ENCODE measurements at places on chromosomes 12 and 14. TPM values are rescaled to one million over a fixed set of nuclear protein-coding genes. Genes with fewer than 3 reads are reported as not detected.
A peak's percentile ranks its signal among the peaks of the same experiment; 100 is the strongest.

- H3K27me3 ChIP-seq = no peaks in the 10 kb centered on the region
- H3K4me3 ChIP-seq = no peak overlapping the region
- H3K36me3 ChIP-seq = no peaks in the 10 kb centered on the region
- no peaks in the 10 kb centered on the region for H3K4me1 ChIP-seq
- H3K27ac ChIP-seq = no peak overlapping the region
Measured at GRCh38 chr14:39912192-39913100, 480.2 kb upstream of the FBXO33 start.

- peaks cover 31% of the 10 kb centered on the region for H3K27me3 ChIP-seq
- no peak for DNase-seq
- no peaks in the 10 kb centered on the region for H3K36me3 ChIP-seq
- H3K4me1 ChIP-seq = peaks cover 6% of the 10 kb centered on the region
- H3K27ac ChIP-seq = no peak overlapping the region
Measured at GRCh38 chr12:64392221-64392620, 1.7 kb upstream of the C12orf56 start.

SLC17A8 gene
- not detected for total RNA-seq

- peaks cover 34% of the 10 kb centered on the region for H3K27me3 ChIP-seq
- no peak overlapping the region for H3K27ac ChIP-seq
- peaks cover 10% of the 10 kb centered on the region for H3K4me1 ChIP-seq
- DNase-seq = no peak
Measured at GRCh38 chr12:4856596-4856995, 53.1 kb upstream of the KCNA1 start.

GRCh38 chr12:180445-180844 is 33.5 kb downstream of the SLC6A12 start:
- peaks cover 3% of the 10 kb centered on the region for H3K27me3 ChIP-seq
- H3K27ac ChIP-seq = no peak overlapping the region
- H3K36me3 ChIP-seq = no peaks in the 10 kb centered on the region
- H3K4me1 ChIP-seq = peaks cover 10% of the 10 kb centered on the region
- no peak for DNase-seq
- H3K4me3 ChIP-seq = no peak overlapping the region

DNA sequence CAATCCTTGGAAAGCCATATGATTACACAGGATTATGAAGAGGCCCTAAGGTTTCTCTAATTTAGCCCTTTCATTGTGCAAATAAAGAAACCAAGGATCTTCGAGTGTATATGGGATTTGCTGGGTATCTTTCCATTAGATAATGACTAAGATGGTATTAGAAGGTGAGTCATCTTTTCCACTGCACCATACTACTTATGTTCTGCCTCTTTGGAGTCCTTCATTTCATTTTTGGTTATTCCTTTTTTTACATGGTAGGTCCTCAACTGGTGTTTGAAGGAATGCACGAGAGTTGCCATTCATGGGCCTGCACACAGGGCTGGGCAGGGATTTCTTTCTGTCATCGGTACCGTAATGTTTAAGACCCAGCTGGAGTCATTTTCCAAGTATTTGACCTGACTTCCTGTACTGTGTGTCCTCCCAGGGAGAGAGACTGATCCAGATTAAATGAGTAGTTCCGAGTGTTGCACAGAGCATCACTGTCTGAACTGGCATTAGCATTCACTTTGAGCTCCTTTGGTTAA is 85.7 kb downstream of the BORCS5 start:
- H3K4me3 ChIP-seq = no peak overlapping the region
- H3K4me1 ChIP-seq = peaks cover 58% of the 10 kb centered on the region
- no peaks in the 10 kb centered on the region for H3K36me3 ChIP-seq
- DNase-seq = no peak
- H3K27ac ChIP-seq = peak overlapping the region; percentile 76

WBP11 gene
- 49.2 TPM for total RNA-seq

DNA sequence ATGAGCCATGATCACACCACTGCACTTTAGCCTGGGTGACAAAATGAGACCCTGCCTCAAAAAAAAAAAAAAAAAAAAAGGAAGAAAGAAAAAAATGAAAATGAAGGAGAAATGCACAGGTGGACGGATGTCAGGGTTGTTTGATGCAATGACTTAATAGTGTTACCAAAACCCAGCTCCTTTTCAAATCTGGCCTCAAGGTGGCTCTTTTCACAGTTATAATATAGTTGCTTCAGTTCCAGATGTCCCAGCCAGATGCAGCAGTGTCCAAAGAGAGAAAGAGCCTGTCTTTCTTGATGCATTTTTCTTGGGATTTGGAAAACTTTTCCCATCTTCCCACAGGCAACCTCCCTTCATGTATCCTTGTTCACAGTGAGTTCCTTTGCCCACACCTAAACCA is 36.5 kb downstream of the KCNMB4 start:
- no peaks in the 10 kb centered on the region for H3K4me1 ChIP-seq
- H3K27ac ChIP-seq = no peak overlapping the region
- no peak for DNase-seq
- no peaks in the 10 kb centered on the region for H3K36me3 ChIP-seq

- no peak overlapping the region for H3K4me3 ChIP-seq
- no peak overlapping the region for H3K27ac ChIP-seq
- no peaks in the 10 kb centered on the region for H3K27me3 ChIP-seq
- no peaks in the 10 kb centered on the region for H3K4me1 ChIP-seq
Measured at GRCh38 chr12:71223139-71223538, 65.3 kb upstream of the TSPAN8 start.

DNA sequence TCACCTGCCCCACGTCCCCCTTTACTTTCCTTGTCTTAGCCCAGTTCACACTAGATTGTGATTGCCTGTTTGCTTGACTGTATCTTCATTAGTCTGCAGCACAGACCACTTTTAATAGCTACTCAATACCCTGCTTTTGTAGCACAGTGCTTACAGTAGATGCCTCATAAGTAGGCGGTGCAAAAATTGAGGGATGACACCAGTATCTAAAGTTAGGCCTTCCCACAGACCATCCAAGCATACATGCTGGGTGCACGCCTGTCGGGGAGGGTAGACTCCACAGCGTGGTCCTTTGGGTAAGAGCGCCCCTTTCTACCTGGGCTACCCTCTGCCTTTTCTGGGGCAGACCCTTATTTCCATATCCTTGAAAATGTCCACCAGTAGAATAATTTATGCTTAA is 140.8 kb downstream of the GCH1 start:
- no peak for DNase-seq
- H3K27ac ChIP-seq = no peak overlapping the region
- no peak overlapping the region for H3K4me3 ChIP-seq
- peaks cover 13% of the 10 kb centered on the region for H3K36me3 ChIP-seq

- no peak overlapping the region for H3K27ac ChIP-seq
- DNase-seq = no peak
- no peaks in the 10 kb centered on the region for H3K36me3 ChIP-seq
- no peaks in the 10 kb centered on the region for H3K4me1 ChIP-seq
- no peaks in the 10 kb centered on the region for H3K27me3 ChIP-seq
Measured at GRCh38 chr12:65871865-65872645, 47.8 kb downstream of the HMGA2 start.

GRCh38 chr12:131372171-131372475 is 338.8 kb upstream of the SFSWAP start:
- no peak overlapping the region for H3K4me3 ChIP-seq
- no peaks in the 10 kb centered on the region for H3K36me3 ChIP-seq
- H3K27me3 ChIP-seq = no peaks in the 10 kb centered on the region
- no peak for DNase-seq
- H3K4me1 ChIP-seq = no peaks in the 10 kb centered on the region

DNA sequence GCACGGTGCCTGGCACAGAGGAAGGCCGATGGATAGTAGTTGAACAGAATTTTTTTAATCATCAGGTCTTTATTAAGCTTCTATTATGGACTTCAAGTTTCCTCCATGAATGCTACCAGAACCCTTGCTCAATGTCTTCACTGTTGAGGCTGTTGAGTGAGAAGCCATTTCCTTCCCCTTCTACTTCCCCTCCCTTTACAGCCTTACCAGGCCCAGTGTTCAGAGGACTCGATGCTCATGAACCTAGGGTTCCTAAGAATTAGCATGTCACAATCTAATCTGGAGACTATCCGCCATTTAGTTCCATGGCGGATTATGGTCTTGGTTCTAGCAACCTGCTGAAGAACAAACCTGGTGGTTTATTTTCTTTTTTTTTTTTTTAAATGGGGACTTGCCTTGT is 17.7 kb downstream of the ETV6 start:
- H3K27ac ChIP-seq = no peak overlapping the region
- H3K27me3 ChIP-seq = no peaks in the 10 kb centered on the region
- H3K4me3 ChIP-seq = no peak overlapping the region
- no peaks in the 10 kb centered on the region for H3K36me3 ChIP-seq
- peaks cover 9% of the 10 kb centered on the region for H3K4me1 ChIP-seq
- no peak for DNase-seq

GRCh38 chr12:79140711-79141110 is 276.1 kb downstream of the SYT1 start:
- no peak overlapping the region for H3K4me3 ChIP-seq
- H3K27ac ChIP-seq = no peak overlapping the region
- no peaks in the 10 kb centered on the region for H3K27me3 ChIP-seq
- no peak for DNase-seq

- no peak overlapping the region for H3K27ac ChIP-seq
- no peak for DNase-seq
- no peaks in the 10 kb centered on the region for H3K27me3 ChIP-seq
- H3K4me1 ChIP-seq = no peaks in the 10 kb centered on the region
- no peaks in the 10 kb centered on the region for H3K36me3 ChIP-seq
- no peak overlapping the region for H3K4me3 ChIP-seq
Measured at GRCh38 chr12:115102450-115102849, 418.5 kb upstream of the TBX3 start.

GRCh38 chr12:48423171-48423570 is 49.2 kb upstream of the ANP32D start:
- H3K36me3 ChIP-seq = no peaks in the 10 kb centered on the region
- DNase-seq = no peak
- no peak overlapping the region for H3K27ac ChIP-seq

DNA sequence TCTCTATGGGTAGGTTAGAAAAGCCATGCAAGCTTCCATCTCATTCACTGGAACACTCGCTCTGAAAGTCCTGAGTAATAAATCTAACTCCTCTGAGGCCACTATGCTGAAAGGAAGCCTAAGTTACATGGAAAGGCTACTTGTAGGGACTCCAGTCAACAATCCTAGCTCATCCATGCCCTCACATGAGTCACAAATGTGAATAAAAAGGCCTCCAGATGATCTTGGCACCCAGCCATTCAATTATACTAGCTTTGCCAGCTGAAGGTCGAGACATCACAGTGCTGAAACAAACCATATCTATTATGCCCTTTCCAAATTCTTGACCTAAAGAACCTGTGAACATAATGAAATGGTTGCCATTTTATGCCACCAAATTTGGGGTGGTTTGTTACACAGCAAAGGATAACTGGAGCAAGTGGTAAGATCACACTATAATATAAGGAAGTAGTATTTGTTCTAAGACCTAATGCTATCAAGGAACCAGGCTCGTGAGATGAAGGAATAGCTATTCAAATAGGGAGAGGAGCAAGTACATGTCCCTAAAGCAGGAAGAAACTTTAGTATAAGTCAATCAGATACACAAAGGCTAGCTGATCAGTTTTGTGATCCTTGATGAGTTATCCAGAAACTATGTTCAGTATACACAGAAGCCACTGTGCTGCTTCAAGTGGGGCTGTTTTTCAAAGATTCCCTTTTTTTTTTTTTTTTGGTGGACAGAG is 142.1 kb downstream of the MED13L start:
- no peaks in the 10 kb centered on the region for H3K27me3 ChIP-seq
- no peak for DNase-seq
- no peak overlapping the region for H3K27ac ChIP-seq

Data from spleen (tissue), 13 donors.